ENCODE measurements at places on chromosomes 7 and 10.

DNA sequence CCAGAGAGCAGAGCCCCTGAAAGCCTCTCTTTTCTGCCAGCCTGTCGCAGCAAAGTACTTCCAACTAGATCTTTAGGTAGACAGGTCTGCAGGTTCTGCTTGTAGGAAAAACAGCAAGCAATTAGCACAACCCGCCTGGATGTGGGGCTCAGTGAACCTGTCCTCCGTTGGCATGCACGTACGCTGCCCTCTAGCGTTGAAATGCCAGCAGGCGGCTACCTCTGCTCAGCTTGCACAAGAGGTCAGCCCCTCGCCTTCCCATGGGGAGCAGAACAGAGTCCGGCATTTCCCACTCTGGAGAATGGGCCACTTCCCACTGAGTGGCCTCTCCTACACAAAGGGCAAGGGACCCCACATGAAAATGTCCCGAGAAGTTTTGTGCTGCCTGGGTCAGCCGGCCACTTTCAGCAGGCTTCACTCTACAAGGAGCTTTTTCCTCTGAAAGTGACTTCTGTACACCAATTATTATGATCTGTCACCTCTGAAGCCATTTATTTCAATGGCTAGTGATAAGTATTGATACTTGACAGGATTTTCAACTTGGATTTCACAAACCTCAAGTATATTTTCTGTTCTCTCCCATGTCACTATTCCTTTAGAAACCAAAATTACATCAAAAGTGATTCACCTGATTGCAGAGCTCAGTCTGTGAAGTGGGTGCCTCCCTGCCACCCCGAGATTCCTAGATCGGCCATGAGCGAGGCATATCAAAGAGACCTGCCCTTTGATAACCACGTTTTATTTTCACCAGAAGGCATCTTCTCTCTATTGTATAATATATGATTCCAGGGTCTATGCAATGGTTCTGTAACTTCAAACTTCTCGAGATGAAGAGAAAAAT lies 56.7 kb downstream of the JCAD start:
- peak; percentile 11 for DNase-seq

DNA sequence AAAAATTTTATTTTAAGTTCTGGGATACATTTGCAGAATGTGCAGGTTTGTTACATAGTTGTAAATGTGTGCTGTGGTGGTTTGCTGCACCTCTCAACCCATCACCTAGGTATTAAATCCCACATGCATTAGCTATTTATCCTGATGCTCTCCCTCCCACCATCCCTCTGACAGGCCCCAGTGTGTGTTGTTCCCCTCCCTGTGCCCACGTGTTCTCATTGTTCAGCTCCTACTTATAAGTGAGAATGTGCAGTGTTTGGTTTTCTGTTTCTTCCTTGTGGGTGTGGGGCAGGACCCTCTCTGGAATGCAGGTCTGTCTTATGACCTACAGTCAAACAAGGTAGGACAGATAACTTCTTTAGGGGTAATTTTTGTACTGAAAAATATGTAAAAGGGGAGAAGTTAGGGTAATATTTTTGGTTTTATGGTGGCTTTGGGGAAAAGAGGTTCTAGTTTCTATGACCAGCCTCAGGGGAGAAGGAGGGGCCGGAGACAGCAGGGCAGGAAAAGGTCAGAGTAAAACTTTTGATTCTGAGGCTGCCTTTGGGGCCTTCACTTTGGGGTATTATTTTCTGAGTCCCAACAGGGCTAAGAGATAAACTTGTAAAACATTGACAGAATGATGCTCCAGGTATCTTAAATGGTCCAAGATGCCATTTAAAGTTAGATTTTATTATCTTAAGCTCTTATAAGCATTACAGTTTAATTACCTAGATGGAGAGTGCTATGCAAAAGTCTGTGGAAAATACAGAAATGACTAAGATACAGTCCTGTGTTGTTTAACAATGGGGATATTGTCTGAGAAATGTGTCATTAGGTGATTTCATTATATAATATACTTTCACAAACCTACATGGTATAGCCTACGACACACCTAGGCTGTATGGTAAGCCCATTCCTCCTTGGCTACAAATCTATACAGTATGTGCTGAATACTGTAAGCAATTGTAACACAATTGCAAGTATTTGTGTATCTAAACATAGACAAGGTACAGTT lies 354.8 kb downstream of the ABCA13 start:
- no peak for DNase-seq

DNA sequence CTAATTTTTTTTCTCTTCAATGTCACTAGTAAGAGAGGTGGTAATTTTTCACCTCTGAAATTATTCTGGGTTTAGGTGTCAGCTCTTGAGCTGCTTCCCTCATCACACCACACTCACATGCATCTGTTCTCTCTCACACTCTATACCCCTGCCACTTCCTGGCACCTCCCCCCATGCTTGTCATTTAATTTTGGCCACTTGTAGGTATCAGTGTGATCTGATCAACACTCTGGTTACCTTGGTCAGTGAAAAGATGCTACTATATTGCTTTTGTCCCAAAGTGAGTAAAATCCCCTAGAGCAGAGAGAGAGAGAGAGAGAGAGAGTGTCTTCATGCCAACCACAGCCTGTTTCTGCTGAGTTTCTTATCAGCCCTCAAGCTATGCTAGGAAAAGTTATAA lies 42.5 kb downstream of the STK17A start:
- DNase-seq: no peak

DNA sequence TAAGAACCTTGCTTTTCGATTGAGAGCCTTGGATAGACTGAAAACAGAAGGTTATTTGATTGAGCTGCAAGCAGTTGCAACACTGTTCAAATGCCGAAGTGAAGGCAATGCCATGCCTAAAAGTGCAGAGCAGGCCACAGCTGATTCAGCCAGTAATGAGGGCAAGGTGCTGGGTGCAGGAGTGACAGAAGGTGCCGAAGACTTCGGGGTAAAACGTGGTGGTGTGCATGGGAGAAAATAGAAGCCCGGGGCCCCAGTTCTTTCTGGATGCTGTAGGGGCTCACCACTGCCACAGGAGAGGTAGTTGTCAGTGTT lies 43.6 kb upstream of the GATAD1 start:
- DNase-seq: no peak

DNA sequence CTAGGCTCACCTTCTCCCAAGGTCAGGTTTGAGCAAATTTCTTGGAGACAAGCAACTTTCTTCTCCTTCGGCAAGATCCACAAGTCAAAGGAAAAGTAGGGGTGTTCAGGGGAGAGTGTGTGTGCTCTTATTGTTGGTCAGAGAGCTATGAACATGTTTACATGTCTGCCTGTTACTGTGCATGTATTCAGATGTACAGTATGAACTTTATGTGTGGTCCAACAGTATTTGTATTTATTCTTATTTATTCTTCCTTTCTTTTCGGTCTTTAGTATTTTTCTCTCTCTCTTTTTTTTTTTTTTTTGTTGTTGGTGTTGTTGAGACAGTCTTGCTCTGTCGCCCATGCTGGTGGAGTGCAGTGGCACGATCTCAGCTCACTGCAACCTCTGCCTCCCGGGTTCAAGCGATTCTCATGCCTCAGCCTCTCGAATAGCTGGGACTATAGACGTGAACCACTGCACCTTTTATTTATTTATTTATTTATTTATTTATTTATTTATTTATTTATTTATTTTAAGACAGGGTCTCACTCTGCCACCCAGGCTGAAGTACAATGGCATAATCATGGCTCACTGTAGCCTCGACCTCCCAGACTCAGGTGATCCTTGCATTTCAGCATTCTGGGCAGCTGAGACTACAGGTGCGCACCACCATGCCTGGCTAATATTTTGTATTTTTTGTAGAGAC lies 38.2 kb downstream of the PLAU start:
- no peak for DNase-seq

DNA sequence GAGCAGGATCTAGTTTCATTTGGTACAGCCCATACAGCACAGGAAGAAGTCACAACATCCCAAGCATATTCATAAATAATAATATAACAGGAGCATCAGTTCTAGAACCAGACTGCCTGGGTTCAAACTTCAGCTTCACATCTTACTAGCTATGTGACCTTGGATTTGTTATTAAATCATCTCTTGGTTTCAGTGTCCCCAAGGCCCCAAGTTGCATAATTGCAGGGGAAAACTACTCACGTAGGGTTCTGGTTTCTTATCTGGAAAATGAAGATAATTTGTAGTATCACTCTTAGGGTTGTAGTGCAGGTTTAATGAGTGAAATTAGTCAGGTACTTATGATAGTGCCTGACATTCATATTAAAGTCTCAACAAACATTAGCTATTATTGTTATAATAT lies 5.5 kb upstream of the IQUB start:
- no peak for DNase-seq

- no peak for DNase-seq
These were observed 233.9 kb upstream of the CACNA2D1 start for GRCh38 chr7:82677493-82677892.

- no peak for DNase-seq
These were observed 166.6 kb downstream of the ARHGAP21 start for GRCh38 chr10:24556750-24557742.

DNA sequence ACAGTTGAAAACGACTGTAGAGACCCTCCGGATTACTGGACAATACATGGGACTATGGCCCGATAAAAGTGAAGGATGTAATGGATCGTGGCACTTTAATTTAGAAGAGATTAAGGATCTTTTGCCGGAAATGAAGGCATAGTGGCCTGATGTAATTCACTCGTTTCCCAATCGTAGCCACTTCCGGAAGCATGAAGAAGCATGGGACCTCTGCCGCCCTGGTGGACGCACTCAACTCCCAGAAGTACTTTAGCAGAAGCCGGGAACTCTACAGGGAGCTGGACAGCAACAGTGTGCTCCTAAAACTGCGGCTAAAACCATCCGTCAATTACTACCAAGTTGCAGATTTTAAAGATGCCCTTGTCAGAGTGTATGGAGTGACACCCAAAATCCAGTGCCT lies 59.6 kb upstream of the NUPR2 start:
- no peak for DNase-seq

DNA sequence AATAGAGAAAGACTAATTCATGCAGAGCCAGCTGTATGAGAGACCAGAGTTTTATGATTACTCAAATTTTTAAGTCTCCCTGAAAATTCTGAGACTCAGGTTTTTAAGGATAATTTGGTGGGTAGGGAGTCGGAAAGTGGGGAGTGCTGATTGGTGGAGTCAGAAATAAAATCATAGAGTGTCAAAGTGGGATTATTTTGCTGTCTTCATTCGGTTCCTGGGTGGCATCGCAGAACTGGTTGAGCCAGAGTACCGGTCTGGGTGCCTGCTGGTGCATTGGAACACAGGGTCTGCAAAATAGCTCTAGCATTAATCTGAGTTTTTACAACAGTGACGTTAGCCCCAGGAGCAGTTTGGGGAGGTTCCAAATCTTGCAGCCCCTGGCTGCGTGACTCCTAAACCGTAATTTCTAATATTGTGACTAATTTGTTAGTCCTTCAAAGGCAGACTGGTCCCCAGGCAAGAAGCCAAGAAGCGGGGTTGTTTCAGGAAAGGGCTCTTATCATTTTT lies 32.4 kb downstream of the GPRIN2 start:
- no peak for DNase-seq

DNA sequence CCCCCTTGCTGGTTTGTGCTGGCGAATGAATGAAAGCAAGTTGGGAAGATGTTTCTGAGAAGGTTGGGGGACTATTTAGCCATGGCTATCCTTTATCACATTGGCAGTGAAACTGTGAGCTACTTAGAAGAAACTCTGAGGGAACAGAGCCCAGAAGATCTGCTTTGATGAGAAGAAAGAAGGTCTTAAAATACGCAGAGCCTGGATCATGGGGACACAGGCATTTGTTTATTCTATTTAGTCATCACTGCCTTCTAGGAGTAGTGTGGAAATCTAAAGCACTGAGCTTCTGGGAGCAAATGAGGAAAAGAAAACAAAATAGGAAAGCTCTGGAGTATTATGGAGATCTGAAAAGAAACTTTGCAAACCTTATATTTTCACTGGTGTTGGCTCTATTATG lies 28.5 kb downstream of the CPED1 start:
- no peak for DNase-seq

DNA sequence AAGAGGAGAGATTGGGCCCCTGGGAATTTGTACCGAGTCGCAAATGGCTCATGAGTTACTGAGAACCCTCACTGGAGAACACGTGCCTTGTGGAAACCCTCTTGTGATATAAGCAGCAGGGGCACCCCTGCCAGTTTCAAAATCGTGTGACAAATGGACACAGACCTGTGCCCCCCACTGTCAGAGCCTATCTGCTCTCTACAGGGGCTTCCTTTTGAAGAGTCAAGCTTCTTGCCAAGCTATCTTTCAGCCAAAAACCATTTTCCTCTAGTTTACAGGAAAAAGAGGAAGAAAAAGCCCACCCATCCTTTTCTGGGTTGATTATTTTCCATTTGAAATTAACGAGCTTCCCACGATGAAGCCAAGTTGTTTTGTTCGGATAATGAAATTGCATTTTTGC lies 64.1 kb upstream of the MPP7 start:
- DNase-seq: no peak

- DNase-seq: no peak
These were observed 45.5 kb downstream of the MYOF start for GRCh38 chr10:93436591-93437085.

GRCh38 chr7:40582539-40582938 lies 447.7 kb downstream of the SUGCT start:
- DNase-seq: no peak

- no peak for DNase-seq
These were observed 18.6 kb downstream of the PPP1R3C start for GRCh38 chr10:91614225-91614624.

GRCh38 chr7:16235147-16236114 lies 185.9 kb downstream of the CRPPA start:
- DNase-seq: no peak

DNA sequence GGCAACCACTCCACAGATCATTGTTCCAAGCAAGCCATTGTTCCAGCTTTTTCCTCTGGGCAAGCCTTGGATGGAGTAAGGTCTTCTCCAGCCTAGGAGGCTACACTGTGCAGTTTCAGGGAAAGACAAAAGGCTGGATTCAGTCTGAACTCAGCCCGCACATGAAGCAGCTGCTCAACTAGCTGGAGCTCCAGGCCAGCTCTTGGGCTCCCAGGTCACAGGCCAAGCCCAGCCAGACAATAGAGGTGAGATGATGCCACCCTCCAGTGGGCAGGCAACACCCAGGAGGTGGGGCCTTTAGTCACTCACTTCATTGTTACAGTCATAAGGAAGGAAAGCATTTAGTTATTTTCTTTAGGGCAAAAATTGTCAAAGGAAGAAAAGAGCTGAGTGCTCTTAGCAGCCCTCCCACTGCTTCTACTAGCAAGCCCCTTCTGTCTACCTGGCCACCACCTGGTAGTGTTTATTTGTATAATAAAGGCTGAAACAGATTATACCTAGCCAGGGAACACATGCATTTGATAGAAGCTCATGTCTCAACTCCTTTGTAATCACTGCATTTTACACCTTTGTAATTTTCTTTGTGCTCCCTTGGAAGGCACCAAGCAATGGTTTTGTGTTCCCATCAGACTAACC lies 253.4 kb downstream of the WDR11 start:
- DNase-seq: no peak

- DNase-seq: no peak
These were observed 351.2 kb upstream of the AKR1E2 start for GRCh38 chr10:4474829-4475228.

Measured in stimulated activated CD4-positive, alpha-beta T cell treated with anti-CD3 and anti-CD28 coated beads, TNF-alpha, amount 100 ng/mL, for 4 hours (primary cell).